ENCODE measurements at places on chromosomes 6 and 20.

GRCh38 chr6:18861204-18861603, 474.1 kb downstream of the RNF144B start:
- DNase-seq: no peak

- DNase-seq: peak; percentile 28
These were observed 1.4 kb upstream of the MARCKS start for GRCh38 chr6:113855500-113856374.

- DNase-seq: no peak
These were observed 373.4 kb upstream of the EPHA7 start for GRCh38 chr6:93792746-93793145.

DNA sequence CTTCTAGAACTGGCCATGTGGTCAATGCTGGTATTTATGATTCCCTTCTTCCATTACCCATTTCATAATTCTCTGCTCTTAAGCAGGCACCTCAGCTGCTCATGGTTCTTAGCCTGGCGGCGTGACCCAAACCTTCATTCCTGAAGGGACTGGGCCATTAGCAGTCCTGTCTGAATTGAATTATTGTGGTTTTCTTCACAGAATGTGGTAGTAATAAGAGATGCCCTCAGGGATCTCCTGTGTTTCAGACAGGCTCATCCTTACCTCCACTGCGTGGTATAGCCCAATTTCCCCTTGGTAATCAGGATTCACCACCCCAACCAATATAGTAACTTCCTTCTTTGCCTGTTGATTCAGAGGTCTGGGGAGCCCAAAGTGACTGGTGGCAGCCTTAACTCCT, 37.6 kb downstream of the PKIB start:
- DNase-seq: no peak

- no peak for DNase-seq
These were observed 32.6 kb upstream of the STX16 start for GRCh38 chr20:58618351-58619076.

GRCh38 chr6:112800916-112801315, 453.8 kb downstream of the RFPL4B start:
- no peak for DNase-seq

DNA sequence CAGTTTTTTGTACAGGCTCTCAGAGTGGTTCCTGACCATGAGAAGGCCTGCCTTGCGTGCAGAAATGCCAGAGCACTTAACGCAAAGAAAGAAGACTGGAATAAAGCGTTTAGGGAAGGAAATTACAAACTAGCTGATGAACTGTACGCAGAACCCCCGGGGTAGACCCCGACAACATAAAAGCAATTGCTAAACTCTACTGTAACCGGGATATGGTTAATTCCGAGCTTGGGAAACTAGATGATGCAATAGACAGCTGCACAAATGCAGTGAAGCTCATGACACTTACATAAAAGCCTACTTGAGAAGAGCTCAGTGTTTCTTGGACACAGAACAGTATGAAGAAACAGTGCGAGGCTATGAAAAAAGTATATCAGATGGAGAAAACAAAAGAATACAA, 35.7 kb downstream of the CITED2 start:
- DNase-seq: no peak

DNA sequence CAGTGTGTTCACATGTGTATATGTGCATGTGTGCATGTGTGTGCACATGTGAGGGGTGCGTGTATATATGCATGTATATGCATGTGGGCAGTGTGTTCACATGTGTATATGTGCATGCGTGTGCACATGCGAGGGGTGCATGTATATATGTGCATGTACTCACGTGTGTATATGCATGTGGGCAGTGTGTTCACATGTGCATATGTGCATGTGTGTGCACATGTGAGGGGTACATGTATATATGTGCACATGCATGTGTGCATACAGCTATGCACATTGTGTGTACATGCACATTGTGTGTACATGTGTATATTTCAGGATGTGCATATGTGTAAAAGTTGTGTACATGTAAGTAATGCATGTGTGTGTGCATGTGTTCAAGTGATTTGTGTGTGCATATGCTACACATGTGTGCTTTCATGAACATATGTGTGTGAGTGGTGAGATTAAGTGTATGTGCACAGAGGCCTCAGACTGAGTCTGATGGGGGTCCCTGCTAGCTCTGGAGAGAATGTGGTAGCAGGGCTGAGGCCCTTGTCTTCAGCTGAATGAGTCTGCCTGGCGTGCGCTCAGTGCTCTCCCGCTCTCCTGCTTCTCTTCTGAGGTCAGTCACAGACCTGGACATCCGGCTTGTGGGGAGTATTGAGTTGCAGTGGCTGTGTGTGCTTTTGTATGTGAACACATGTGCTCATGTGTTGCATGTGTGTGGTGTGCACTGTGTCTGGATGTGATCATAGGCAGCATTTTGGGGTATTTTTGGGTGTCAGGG, 19.9 kb upstream of the MYT1 start:
- DNase-seq: no peak

DNA sequence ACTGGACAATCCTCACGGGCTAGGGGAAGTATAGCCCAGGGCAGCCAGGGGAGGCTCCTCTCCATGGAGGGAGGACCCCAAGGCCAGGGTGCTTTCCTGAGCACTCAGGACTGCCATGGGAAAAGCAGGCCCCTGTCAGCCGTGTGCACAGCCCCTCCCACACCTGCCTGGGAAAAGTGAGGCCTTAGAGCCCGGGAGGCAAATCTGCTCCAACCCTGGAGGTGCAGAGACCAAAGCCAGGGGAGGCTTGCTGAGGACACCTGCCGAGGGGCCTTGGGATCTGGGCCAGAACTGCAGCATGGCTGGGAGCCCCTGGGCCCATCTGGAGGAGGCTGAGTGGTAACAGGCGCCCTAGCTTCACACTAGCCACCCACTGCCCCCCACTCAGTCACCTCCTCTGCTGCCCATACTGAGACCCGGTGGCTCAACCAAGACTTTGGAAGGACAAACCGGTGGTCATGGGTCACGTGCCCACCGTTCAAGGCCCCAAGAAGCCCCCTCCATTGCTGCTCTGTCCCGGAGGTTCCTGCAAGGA, 55.2 kb downstream of the YTHDF1 start:
- no peak for DNase-seq

- DNase-seq: no peak
These were observed 29.7 kb downstream of the PDRG1 start for GRCh38 chr20:31922181-31922580.

- DNase-seq: no peak
These were observed 190.0 kb downstream of the UNC5CL start for GRCh38 chr6:40848868-40849514.

DNA sequence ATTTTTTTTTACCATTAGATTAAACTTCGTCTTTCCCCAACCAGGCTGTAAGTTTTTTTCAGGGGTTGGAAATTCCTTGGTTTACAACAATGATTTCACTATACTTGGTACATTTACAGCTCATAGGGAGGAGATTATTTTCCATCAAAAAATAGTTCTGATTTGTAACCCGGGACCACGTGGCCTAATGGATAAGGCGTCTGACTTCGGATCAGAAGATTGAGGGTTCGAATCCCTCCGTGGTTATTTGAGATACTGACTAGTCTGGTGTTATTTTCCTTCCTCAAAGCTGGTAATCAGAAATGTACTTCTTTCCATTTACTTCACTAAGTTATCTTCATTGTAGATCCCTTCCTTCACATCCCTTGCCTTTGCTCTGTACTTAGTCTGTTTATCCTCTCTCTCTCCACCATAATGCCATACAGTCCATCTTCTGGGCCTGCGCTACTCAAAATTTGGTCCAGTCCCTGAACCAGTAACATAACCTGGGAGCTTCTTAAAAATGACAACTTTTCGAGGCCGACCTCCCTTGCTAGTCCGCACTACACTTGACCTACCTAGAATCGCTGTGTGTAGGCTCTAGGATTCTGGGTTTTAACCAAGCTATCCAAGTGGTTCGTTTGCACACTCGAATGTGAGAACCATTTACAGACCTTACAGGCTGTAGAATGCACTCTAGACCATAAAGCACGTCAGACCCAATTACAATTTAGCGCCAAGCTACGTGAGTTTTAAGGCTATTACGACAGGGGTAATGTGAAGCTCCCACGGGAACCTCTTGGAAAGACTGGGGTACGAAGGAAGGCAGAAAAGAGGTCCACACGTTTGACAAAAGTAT, 42.1 kb upstream of the BTN3A2 start:
- DNase-seq: peak; percentile 57

DNA sequence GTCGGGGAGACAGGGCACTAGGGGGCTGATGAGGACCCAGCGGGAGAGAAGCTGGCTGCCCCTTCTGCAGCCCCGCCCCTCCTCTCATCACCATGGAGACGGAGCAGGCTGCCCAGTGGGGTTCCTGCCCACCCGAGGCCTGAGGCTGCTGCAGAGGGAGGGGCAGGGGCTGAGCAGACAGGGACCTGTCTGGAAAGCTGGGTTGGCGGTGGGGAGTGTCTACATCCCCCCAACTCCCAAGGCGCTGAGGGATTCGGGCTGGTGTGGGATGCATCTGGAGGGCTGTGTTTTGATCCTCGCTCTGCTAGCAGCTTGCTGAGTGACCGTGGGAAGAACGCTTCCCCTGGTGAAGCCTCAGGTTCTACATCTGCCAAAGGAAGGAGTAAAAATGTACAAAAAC, 1.2 kb upstream of the BPI start:
- no peak for DNase-seq

DNA sequence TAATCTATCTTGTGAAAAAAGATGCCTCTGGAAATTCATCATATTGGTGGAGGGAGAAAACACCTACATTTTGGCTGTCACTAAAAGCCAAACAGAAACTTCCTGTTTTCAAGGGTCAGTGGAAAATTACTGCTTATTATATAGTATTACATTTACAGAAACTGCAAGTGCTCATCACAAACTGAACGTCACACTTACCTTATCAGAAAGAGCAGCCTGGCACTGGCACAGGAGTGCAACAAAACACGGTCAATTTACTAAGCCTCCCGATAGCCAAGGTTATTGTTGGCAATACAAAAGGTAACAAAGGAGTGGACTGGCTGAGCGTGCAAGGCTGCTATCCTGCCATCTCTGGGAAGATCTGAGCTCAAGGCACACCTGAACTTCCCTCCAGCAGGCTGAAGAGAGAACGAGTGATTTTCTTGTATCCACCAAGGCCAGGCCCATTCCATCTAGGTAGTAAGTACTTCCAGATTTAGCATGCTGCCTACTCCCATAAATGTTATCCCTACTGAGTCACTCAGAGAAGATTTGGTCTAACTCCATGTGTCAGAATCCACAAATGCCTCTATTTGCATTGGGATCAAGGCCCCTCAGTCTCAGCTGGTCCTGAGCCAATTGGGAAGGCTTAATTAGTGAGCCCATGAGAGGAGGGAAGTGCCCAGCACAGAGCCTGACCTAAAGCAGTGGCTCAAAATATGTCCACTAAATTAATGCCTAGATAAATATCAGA, 399.8 kb downstream of the BTBD9 start:
- DNase-seq: no peak

GRCh38 chr20:43349841-43350240, 107.9 kb upstream of the SRSF6 start:
- DNase-seq: no peak

DNA sequence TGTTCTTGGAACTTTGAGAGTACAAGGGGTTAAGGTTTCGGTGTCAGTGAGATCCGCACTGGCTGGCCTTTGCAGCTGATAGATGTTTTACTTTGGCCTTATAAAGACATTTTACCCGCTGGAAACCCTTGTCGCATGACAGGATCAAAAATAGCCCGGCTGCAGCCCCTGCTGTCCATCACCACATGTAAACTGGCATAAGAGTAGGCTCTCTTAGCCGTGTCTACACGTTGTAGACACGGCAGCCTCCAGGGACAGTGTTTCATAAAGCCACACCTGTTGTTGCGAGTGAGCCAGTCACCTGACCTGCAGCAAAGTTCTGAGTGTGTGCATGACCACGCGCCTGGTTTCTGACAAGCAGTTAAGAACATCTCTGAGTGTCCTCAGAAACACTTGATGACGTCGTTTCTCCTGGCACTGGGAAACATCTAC, 8.5 kb downstream of the RBM24 start:
- DNase-seq: no peak

DNA sequence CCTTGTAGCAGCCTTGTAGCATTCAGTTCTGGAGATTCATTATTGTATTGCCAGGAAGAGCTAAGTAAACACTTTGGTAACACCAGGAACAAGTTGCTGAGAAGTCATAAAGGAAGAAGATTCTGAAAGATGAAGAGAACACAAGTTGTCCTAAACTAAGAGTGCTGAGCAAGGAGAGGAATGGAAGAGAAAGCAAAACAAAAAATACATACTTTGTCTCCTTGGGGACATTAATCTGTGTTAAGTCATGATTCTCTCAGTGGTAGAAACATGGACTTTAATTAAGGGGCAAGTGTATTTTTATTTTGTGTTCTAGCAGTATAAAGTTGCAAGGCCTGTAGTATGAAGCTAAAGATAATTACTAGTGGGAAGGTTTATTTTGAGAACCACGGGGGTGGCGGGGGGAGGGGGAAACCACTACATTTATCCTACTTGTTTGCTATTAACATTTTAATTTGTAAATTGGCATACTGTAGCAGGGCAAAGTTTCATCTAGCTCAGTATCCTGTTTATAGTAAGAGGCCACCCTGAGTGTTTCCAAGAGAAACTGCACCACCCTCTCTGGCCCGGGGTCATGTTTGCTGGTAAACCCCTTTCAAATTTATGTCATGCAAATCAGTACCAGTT, 463.0 kb downstream of the CDKAL1 start:
- DNase-seq: no peak

- no peak for DNase-seq
These were observed 5.1 kb downstream of the BEND3 start for GRCh38 chr6:107110200-107110599.

GRCh38 chr6:100455230-100456124, 9.2 kb downstream of the SIM1 start:
- peak; percentile 72 for DNase-seq

DNA sequence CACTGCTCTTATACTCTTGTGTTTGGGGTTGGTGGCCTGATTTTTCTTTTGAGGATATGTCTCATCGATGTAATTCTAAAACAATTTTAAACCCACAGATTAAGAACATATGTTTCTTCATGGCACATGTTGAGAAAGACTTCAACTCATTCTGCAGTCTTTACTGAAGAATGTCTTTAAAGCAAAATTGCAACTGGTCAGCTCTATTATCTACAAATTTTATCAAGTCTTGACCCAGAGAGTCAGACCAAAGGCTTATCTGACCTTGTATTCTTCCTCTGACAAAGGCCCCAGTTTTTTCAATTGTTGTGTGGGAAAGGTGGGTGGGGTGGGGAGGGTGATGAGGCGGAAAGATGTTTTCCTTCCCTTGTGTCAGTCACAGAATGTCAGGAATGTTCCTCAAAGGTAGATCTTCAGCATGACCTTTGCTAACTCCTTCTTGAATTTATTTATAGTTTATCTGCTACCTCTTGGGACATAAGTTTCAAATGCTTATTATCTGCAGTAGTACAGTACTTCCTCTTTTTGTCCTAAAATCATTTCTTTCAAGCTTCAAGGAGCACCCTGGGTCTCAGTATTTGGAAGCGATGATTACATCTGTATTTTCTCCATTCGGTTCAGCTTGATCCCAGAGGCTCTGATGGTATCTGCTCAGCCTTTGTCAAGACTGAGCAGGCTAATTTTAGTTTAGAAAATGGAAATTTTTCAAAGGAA, 63.2 kb upstream of the TIAM2 start:
- no peak for DNase-seq

DNA sequence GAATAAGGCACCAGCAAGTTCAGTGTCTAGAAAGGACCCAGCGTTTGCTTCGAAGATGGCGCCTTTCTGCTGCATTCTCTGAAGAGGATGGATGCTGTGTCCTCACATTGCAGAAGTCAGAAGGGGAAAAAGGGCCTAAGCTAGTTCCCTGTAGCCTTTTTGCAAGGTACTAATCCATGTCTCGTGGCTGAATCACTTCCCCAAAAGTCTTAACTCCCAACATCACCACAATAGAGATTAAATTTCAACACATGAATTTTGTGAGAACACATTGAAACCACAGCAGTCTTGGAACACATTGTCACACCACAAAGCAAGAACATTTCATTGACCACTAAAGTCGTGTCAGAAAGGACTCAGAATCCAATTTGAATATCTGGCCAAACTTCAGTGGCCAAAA, 42.1 kb downstream of the KLHL31 start:
- no peak for DNase-seq
